Anterior cingulate cortex (tissue), 58 donors: ENCODE measurements at places on chromosomes 1 and 21.
A peak's percentile ranks its signal among the peaks of the same experiment; 100 is the strongest.

DNA sequence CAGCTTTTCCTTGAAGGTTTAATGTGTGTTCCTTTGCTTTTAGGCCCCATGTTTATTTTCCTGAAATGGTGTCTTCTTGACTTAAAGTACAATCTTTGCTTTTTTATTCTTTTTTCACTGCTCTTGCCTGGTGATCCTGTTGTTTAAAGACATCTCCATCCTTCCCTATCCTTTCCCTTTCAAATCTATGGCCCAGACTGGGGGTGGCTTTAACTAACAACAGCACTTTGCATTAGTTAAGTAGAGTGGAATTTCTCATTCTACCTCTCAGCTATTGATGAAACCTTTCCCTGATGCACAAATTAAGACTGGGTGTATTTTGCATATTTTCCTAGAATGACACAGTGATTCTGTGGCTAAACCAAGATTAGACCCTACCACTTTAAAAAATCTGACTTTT lies 84.3 kb downstream of the ROR1 start:
- DNase-seq: no peak

DNA sequence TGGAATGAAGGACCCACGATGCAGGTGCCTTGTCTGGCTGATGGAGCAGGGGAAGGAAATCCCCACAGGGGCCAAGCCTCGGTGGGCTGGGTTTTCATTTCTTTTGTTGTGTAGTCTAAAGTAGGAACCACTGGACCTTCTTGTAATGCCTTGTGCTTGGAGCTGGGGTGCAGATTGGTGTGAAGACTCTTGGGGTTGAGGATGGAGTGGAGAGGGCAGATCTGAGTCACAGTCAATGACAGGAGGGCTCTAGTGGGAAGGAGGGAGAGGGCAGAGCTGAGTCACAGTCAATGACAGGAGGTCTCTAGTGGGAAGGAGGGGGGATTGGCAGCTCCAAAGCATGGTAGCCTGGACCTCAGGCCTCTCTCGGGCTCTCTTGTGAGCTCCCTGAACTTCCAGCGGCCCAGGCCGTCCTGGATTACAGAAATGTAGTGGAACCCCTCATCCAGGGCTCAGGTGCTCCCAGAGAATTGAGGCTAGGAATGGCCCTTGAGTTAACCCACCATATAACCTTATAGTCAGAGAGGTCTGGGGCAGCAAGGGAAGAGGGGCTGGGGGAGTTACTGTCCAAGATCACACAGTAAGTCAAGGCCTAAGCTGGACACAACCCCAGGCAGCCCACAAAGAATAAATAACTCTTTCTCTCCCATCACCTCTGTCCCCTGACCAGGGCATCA lies 313.8 kb downstream of the MATN1 start:
- no peak for DNase-seq

DNA sequence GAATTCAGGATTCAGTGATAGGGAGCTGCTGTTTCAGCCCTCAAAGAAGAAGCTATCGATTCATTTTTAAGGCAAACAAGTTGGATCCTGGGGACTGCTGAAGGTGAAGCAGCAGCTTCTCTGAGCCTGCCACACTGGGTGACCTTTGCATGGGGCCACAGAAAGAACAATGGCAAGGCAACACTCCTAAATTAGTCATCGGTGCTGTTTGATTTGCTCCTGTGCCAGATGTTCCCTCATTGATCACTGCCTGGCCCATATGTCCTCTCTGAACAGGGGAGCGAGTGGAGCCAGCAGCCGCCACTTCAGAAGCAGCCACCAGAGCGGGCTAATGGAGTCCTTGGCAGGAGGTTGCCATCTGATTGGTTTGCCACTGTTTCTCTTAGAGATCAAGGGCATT lies 391.5 kb downstream of the NTNG1 start:
- no peak for DNase-seq

- DNase-seq: no peak
These were observed 9.5 kb downstream of the EDEM3 start for GRCh38 chr1:184745110-184745509.

- DNase-seq: no peak
These were observed 42.2 kb downstream of the ATP1A1 start for GRCh38 chr1:116415200-116415698.

- no peak for DNase-seq
These were observed 53.0 kb downstream of the PBX1 start for GRCh38 chr1:164611754-164612642.

GRCh38 chr1:106681939-106682522 lies 374.4 kb upstream of the PRMT6 start:
- no peak for DNase-seq

DNA sequence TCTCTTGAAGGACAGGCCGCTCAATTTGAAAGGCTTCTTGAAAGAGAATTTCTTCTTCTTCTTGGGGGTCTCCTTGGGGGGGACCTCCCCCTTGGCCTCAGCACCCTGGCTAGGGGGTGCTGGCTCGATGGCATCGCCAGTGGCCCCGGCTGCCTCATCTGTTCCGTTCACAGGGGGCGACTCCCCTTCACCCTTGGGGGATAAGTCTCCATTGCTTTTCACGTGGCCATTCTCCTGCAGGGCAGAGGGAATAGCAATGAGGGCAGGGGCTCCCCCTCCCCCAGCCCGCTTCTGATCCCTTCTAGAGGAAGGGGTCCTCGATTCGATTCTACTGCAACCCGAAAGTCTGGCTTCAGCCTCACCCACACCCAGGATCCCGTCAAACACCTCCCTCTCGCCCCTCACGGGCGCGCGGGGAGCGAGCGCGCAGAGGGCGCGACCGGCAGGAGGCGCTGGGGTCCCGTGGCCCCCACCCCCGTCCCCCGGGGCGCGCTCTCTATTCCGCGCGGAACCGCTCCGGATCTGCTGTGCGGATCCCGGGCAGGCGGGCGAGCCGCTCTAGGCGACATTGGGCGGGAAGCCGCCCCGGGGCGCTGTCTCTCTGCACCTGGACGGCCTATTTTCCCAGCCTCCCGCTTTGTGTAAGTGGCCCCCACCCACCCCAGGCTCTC lies 1.0 kb downstream of the MARCKSL1 start:
- DNase-seq: no peak

- no peak for DNase-seq
These were observed 125.9 kb downstream of the MAST2 start for GRCh38 chr1:45929257-45929687.

DNA sequence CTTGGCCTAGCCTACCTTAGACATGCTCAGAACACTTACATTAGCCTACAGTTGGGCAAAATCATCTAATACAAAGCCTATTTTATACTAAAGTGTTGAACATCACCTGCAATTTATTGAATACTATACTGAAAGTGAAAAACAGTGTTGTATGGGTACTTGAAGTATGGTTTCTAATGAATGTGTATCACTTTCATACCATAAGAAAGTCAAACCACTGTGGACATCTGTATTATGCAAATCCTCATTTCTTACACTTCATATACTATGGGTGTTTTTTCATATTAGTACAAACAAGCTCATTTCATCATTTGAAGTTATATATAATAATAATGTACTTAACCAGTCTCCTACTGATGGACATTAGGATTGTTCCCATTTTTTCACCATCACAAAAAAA lies 41.2 kb downstream of the TDRD5 start:
- no peak for DNase-seq

DNA sequence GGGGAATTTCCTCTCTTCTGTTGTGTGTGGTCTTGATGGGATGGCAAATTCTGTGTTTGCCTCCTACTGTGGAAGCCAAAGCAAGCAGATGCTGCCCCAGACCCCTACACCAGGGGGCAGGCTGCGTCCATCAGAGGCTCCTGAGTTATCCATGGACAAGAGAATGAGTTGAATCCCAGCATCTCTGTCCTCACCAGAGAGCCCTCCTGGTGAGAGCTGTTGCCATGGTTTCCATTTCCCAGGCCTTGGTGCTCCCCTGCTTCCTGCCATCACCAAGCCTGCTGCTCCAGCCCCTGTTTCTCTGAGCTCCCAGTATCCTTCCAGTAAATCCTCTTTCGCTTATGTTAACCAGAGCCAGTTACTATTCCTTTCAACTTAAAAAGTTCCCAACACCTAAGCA lies 20.4 kb upstream of the GNG12 start:
- peak; percentile 16 for DNase-seq

DNA sequence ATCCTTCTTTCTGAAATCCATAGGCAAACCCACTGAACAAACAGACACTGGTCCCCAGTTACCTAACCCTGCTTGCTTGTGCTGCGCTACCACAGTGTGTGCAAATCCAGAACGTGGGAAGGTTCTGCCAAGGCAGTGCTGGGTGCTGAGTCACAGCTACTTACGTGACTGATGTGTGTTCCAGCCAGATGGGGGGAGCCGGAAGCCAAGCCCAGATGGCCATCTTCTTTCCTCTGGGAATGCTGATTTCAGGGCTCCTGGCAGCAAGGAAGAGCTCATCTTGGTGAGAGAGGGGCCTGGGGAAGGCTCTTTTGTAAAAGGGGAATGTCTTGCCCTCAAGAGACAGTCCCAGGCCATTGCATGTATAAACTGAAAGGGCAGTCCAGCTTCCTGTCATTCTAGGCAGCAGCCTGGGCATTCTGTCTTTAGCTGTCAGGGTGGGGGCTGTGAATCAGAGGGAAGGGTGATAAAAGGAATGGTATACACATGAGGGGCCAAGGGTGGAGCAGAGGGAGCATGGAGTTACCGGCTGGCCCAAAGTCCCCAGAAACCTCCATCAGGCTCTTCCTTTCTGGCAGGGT lies 54.1 kb downstream of the CD46 start:
- peak; percentile 80 for DNase-seq

DNA sequence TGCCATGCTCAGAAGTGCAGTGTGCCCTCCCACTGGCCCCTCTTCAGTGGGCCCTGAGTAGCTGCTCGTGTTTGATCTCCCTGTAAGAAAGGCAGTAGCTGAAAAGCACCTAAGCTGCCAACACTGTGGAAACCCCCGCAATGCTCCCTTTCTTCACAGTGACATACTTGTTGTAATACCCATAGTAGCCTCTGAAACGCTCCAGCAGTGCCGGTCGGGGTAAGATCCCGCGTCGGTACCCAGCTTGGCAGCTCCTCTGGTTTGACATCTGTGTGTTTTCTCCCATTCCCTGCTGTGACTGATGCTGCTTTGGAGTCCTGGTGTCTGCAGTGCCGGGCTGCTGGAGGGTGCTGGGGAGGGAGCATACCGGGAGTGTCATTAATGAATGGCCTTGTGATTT lies 3.6 kb downstream of the CHAF1B start:
- peak; percentile 48 for DNase-seq

GRCh38 chr1:94532077-94532476 lies 9.5 kb downstream of the F3 start:
- no peak for DNase-seq

- DNase-seq: no peak
These were observed at the start of gene GJA4 for GRCh38 chr1:34792868-34793727. GJA4 (plus strand) TSS chr1:34792999; CDS start chr1:34794214, 1,215 bp downstream.

DNA sequence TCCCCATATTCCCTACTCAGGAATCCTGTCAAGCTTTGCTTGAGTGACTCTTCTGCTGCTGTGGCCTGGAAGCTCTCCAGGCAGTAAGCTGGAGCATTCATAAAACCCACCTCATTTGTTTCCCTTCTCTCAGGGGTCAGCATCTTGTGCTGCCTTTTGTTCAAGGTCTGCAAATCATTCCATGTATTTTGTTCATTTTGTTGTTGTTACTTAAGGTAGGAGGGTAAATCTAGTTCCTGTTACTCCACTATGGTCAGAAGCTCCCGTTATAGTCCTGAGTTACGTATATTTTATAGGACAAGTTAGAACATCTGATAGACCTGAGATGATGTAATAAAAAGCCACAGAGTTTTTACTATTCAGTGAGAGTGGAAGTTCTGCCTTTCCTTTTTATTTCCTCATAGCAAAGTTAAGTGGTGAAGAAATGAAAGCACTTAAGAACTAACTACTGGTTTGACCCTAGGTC lies 9.9 kb downstream of the SYNJ1 start:
- DNase-seq: no peak
